Hair follicle dermal papilla cell (primary cell): ENCODE measurements at places on chromosomes 6 and 20. TPM values are rescaled to one million over a fixed set of nuclear protein-coding genes. Genes with fewer than 3 reads are reported as not detected.

Gene CLVS2
- not detected in 2 replicates for total RNA-seq

Gene HDGFL1
- not detected in 2 replicates for total RNA-seq

Gene WFDC11
- not detected in 2 replicates for total RNA-seq

Gene FGD2
- total RNA-seq, result not detected in 2 replicates

Gene SPATS1
- not detected in 2 replicates for total RNA-seq

Gene TRAPPC3L
- 0.49 TPM in 1 of 2 replicates, not detected in the other for total RNA-seq

Gene SLC32A1
- not detected in 2 replicates for total RNA-seq

Gene STXBP5
- total RNA-seq, result 108 and 147 TPM in 2 replicates

Gene RSPO3
- 13.6 and 14.9 TPM in 2 replicates for total RNA-seq

Gene RAET1L
- not detected in 2 replicates for total RNA-seq

Gene GPR63
- total RNA-seq, result 1.2 and 1.9 TPM in 2 replicates

Gene SFT2D1
- total RNA-seq, result 24.7 and 26.8 TPM in 2 replicates

Gene IP6K3
- total RNA-seq, result 0.12 and 0.32 TPM in 2 replicates

Gene PCNA
- total RNA-seq, result 33.6 and 44.2 TPM in 2 replicates

Gene ERGIC3
- total RNA-seq, result 282 and 421 TPM in 2 replicates

Gene LGSN
- total RNA-seq, result not detected in 2 replicates

Gene EDN3
- total RNA-seq, result under 0.01 TPM in 1 of 2 replicates, not detected in the other

Gene MMS22L
- 11.0 and 12.8 TPM in 2 replicates for total RNA-seq

Gene GUCA1A
- total RNA-seq, result 0.24 TPM in 1 of 2 replicates, not detected in the other

Gene FAM162B
- 0.61 and 0.81 TPM in 2 replicates for total RNA-seq

Gene CCN5
- 50.3 and 59.2 TPM in 2 replicates for total RNA-seq

Gene ENPP3
- 0.12 TPM in 1 of 2 replicates, not detected in the other for total RNA-seq

Gene SIM1
- 10.7 and 11.8 TPM in 2 replicates for total RNA-seq

Gene SLPI
- total RNA-seq, result not detected in 2 replicates

Gene SPDEF
- total RNA-seq, result under 0.01 TPM in 1 of 2 replicates, not detected in the other

Gene CDSN
- total RNA-seq, result not detected in 2 replicates

Gene ULBP3
- total RNA-seq, result 18.0 and 18.8 TPM in 2 replicates

Gene SCUBE3
- total RNA-seq, result 3.0 and 9.4 TPM in 2 replicates

Gene SLC23A2
- total RNA-seq, result 14.1 and 17.5 TPM in 2 replicates

Gene SAMD10
- 0.49 TPM in 2 replicates for total RNA-seq

Gene RSPH9
- total RNA-seq, result 1.3 and 1.6 TPM in 2 replicates

Gene C6orf141
- 0.12 TPM in 1 of 2 replicates, not detected in the other for total RNA-seq
